ENCODE measurements at places on chromosomes 4 and X.

GRCh38 chr4:178309890-178310289 is 867.7 kb upstream of the AGA start:
- DNase-seq, result no peak

GRCh38 chr4:86048426-86048825 is 311.4 kb downstream of the MAPK10 start:
- DNase-seq, result no peak

GRCh38 chr4:173469622-173470021 is 60.4 kb downstream of the HAND2 start:
- DNase-seq, result no peak

- DNase-seq, result no peak
These were observed 179.5 kb upstream of the GATB start for GRCh38 chr4:151940291-151940690.

- DNase-seq, result peak; percentile 39
These were observed 33.5 kb upstream of the DCX start for GRCh38 chrX:111445485-111445884.

DNA sequence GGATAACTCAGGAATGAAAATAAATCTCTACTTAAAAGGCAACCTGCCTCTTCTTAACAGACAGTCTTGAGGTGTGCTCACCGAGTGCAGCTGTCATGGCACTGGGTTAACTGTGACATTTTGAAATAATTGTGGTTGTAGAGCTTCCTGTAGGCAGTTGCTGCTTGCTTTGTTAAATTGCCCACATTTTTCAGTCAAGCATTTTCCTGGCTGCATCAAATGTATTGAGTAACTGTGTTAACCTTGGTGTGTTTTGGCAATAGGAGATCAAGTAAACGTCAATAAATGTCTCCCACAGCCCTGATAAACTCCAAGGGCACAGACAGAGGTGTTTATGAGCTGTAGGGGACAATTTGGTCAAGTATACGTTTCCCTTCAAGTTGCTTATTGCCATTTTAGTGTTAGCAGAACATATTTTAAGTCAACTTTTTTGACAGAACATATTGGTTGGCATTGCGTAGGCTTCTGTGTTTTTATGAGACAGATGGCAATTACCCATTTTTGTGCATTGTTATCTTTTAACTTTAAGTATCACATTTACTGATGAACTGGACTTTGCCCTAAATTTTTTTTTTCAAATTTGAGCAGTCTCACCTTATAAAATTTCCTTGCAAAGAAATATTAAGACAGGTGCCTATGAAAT is 527.4 kb downstream of the C4orf33 start:
- no peak for DNase-seq

GRCh38 chr4:1467581-1468458 is 61.6 kb upstream of the NKX1-1 start:
- no peak for DNase-seq

GRCh38 chrX:109710181-109710580 is 22.9 kb downstream of the ACSL4 start:
- DNase-seq, result no peak

GRCh38 chrX:45360571-45360970 is 159.9 kb upstream of the DIPK2B start:
- DNase-seq, result no peak

DNA sequence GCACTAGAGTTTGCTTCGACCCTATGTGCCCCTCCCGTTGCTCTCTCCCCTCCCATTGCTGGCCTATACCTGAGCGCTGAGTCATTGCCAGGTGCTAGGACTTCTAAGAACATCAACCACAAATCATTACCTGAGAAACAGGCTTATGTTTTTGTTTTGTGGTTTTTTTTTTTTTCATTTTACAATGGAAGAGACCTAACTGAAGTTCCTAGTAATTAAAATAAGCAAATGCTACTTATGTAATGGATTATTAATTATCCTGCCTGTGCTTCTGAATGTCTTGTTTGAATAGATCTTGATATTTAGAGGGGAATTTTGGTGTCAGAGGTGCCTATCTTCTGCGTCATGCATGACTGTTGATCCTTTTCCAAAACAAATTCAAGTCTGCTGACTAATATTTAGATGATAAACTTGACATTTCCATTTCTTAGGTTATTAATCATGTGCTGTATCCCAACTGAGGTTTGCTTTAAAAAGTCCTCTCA is 275.4 kb upstream of the CPEB2 start:
- no peak for DNase-seq

GRCh38 chr4:155495572-155496293 is 119.0 kb upstream of the MAP9 start:
- no peak for DNase-seq

DNA sequence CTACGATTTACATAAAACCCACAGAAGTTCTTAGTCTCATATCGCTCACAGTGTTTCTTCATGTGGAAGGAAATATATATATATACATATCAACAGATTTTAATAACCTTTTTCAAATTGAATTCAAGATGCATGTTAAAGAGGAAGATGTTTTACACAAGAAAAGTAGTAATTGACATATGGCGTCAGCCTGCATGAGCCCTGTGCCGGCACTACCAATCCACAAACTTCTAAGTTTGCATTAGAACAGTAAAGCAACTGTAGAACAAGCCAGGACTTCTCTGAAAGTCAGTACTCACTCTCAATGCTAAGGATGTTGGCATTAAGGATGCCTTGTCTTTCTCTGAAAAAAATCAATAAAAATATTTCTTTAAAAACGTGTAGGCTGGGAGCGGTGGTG is 441.3 kb upstream of the SMIM31 start:
- no peak for DNase-seq

DNA sequence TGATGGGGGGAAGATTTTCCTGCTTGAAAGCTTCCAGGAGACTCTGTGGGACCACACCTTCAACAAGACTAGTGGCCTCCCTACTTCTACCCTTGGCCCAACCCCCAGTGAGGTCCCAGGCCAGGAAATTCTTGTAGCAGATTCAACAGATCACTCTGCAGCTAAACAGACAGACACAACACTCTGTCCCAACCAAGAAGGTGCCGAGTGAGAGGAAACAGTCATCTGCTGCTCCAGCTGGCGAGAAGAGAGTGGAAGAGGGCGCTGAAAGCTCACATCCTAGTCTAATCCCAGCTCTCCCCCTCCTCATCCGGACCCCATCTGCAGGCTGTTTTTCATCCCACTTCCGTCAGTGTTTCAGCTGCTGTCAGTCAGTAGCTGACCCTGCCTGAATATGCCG is 63.4 kb downstream of the CHRDL1 start:
- no peak for DNase-seq

GRCh38 chrX:151726751-151727150 is 7.8 kb upstream of the CNGA2 start:
- DNase-seq, result no peak

GRCh38 chrX:85993539-85994197 is 53.7 kb downstream of the CHM start:
- DNase-seq, result no peak

DNA sequence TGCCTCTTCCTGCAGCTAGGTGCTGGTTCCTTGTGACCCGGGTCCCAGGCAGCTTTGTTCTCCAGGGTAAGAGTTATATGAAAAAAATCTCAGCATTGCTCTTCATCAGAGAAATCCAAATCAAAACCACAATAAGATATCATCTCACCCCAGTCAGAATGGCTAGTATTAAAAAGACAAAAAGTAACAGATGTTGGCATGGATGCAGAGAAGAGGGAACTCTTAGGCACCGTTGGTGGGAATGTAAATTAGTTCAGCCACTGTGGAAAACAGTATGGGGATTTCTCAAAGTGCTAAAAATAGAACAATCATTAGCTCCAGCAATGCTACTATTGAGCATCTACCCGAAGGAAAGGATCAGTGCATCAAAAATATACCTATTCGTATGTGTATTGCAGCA is 61.5 kb downstream of the SORCS2 start:
- no peak for DNase-seq

GRCh38 chr4:127204322-127204721 is 428.4 kb upstream of the INTU start:
- no peak for DNase-seq

- DNase-seq, result no peak
These were observed 116.8 kb downstream of the NAA11 start for GRCh38 chr4:79209081-79209480.

DNA sequence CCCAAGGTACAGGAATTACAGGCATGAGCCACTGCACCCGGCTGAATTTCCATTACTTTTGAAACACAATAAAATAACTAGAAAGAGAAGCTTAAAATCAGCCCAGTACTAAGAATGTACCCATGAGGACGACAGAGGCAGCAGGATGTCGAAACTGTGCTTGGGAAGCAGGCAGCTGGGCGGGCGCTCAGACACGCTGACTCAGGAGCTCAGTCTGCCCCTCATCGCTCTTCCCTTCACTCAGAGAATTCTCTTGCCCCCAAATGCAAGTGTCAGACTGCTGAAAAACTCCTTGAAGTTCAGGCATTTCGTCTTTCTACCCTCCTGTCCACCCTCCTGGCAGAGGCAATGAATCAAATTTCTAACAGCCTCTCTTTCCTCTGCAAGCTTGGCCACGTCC is 41.0 kb upstream of the CDKN2AIP start:
- DNase-seq, result no peak

- no peak for DNase-seq
These were observed 67.6 kb downstream of the POLA1 start for GRCh38 chrX:24761306-24761705.

GRCh38 chr4:99876946-99877345 is 17.3 kb downstream of the LAMTOR3 start:
- DNase-seq, result no peak

- no peak for DNase-seq
These were observed 76.8 kb downstream of the ENOX2 start for GRCh38 chrX:130826249-130826648.

GRCh38 chrX:152878976-152879755 is 18.7 kb upstream of the ZNF185 start:
- peak; percentile 0 for DNase-seq

GRCh38 chr4:88143504-88143903 is 14.9 kb downstream of the ABCG2 start:
- DNase-seq, result peak; percentile 64

GRCh38 chr4:74418063-74418670 is 26.8 kb upstream of the AREG start:
- DNase-seq, result peak; percentile 44

DNA sequence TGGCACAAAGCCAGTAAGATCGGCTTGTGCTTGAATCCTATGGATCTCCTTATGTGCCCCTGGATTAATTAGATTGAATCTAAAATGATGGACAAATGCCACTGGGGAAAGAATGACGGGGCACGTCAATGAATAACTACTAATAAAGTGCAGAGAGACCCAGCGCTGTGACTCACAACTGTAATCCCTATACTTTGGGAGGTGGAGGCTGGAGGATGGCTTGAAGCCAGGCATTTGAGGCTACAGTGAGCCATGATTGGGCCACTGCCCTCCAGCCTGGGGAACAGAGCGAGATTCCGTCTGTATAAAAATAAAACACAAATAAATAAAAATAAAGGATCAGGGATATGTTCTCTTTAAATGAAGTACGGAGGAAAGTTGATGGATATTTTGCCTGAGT is 179.4 kb downstream of the DCHS2 start:
- DNase-seq, result no peak

DNA sequence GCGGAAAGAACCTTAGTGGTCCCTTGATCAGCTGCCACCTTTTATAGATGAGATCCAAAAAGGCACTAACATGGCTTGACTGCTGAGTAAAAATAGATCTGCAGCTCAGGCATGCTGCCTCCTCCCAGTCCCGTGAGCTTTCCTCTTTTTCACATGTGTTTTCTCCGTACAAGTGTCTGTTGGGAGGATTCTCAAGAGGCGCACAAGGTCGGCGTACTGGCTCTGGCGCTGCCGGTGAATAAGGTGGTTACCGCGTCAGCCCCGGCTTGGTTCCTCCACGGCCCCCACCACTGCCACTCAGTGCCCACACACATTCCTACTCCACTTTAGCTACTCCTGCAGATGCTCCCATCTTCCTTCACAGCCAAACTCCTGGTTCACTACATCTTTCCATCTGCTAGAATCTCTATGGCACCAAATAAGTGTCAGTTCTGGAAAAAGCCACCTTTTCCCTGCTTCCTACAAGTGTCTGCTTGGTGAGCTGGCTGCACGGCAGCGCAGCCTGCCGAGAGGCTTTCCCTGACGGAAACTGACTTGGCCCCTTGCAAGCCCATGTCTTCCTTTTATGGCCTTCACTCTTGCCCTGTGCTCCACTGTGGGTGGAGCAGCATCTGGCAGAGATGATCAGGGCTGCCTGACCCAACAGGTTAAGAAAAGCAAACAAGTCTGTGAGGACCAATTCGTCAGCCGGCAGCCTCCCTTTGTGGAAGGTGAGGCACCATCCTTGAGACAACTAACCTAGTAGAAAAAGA is 99.8 kb downstream of the KLHL8 start:
- DNase-seq, result no peak

- DNase-seq, result peak; percentile 65
These were observed 115.8 kb upstream of the DDIT4L start for GRCh38 chr4:100306018-100306417.

GRCh38 chr4:4721636-4722035 is 137.8 kb upstream of the MSX1 start:
- no peak for DNase-seq

- DNase-seq, result no peak
These were observed 577.9 kb upstream of the DIPK2B start for GRCh38 chrX:45778616-45779015.

- DNase-seq, result no peak
These were observed 15.0 kb downstream of the IDS start for GRCh38 chrX:149490100-149490499.

DNA sequence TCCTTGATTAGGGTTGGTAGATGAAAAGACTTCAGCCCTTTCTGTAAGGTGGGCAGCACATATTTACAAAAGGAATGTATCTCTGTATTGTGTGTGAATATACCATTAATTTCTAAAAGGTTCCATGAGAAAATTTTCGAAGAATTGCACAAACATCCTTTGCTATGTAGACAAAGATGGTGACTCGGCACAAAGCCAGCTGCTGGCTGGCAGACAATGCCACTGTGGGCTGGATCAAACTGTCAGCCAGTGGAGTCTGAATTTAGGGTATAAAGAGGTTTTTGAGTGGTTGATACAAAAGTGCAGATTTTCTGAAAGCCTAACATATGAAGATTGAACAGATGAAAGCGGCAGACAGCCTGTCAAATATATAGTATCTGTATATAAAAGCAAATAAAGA is 5.6 kb upstream of the TXK start:
- DNase-seq, result peak; percentile 32

DNA sequence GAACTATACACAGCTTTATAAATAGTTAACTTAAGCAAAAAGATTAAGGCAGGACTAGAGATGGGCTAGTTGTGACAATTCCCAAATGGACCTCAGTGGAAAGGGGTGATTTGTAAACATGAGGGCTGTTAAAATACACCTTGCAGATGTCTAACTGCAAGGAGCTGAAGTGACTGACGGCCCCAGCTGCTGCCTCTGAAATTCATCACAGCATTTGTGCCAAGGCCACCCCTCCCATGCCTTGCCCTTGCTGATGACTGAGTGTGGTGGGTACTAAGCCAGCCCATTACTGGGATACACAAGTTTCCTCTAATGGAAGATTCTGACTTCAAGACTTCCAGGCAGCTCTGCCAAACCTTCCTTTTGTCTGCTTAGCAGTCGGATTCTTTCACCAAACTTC is 23.7 kb upstream of the EGFL6 start:
- DNase-seq, result no peak

GRCh38 chr4:34010751-34011519 is 2233.4 kb downstream of the ARAP2 start:
- no peak for DNase-seq

GRCh38 chr4:127055357-127055756 is 577.4 kb upstream of the INTU start:
- DNase-seq, result peak; percentile 79

GRCh38 chrX:281166-281999 is at the start of gene PLCXD1:
TSS of gene PLCXD1 (plus strand) at chrX:281381. CDS start at chrX:284188, 2,807 bp downstream.
- DNase-seq, result no peak

GRCh38 chr4:45475548-45475947 is 648.3 kb downstream of the GABRG1 start:
- no peak for DNase-seq

- no peak for DNase-seq
These were observed 11.3 kb upstream of the RBMXL3 start for GRCh38 chrX:115177932-115178331.

Data from ACHN (cell line).